Stimulated activated naive CD4-positive, alpha-beta T cell (primary cell): ENCODE measurements at places on chromosomes 5 and 9.

DNA sequence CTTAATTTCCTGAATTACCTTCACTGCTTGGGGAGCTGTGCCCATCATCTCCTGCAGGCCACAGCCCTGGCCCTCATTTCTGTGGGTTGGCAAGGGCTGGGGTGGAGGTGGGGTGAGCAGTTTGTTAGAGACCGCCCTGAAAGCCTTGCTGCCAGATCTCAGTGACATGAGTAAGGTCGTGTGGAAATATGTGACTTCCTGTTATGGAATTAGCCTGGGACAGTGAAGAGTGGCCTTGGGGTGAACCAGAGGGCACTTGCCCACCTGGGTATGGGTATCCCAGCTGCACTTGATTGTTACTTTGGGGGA, 2.5 kb upstream of the HNRNPAB start:
- no peak for DNase-seq

- DNase-seq: no peak
These were observed 689 bp upstream of the GLRA1 start for GRCh38 chr5:151925340-151925739.

- no peak for DNase-seq
These were observed 11.0 kb downstream of the NAIF1 start for GRCh38 chr9:128056086-128056485.

- DNase-seq: no peak
These were observed 12.0 kb upstream of the NRARP start for GRCh38 chr9:137313956-137314560.
